ENCODE measurements at places on chromosomes 1 and 21.

DNA sequence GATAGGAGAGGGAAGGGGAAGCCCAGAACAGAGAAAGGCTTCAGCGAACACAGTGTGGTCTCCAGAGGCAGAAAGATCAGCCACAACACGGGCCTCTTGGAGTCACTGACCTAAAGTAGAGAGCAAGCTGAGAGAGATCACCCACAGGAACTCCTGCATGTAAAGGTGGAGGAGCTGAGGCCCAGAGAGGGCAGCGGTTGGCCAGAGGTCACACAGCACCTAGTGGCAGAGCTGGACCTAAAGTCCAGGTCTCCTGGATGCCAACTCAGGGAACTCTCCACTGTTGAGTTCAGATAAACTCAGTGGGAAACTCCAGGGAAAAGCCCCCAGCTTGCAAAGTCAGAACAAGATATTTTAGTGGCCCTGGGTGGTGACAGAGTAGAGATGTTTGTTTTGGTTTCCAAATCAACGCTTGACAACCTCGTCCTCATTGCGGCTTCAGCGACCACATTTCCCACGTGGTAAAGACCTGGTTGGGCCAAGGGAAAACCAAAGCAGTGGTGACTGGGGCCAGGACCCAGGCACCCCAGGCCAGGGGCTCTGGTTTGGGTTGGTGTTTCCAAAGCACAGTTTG, 4.6 kb downstream of the IFFO2 start:
- no peak for DNase-seq

DNA sequence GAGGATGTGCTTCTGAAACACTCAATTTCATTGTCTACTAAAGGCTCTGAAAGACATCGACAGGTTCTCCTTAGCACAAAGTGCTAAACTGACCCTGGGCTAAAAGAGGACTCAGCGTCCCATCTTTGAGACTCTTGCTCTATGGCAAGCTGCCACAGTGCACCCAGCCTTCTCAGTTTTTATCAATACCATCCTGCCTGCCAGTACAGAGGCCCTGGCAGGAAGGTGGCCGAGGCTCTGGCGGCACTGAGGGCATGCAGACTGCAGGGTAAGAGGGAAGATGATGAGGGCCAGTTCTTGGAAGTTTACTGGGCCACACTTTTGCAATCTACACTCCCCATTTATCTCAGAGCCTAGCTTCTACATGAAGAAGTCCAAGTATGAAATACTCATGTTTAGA, 5.3 kb downstream of the OLFML2B start:
- no peak for DNase-seq

DNA sequence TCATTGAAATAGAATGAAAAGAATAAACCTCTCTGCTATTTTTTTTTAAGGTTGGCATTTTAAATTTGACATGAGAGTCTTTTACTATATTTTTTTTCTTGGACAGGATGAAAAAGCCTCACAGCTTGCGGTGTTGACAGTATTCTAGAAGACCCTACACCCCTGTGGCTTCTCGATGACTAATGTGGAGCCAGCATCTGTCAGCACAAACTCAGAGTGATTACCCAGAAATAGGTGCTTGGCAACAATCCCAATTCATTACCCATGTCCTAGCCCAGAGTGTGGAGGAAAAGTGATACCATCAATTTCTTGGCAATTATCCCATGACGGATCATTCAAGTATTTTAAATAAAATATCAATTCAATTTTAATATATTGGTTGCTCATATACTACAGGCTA, 186.8 kb upstream of the MAP1LC3C start:
- no peak for DNase-seq

DNA sequence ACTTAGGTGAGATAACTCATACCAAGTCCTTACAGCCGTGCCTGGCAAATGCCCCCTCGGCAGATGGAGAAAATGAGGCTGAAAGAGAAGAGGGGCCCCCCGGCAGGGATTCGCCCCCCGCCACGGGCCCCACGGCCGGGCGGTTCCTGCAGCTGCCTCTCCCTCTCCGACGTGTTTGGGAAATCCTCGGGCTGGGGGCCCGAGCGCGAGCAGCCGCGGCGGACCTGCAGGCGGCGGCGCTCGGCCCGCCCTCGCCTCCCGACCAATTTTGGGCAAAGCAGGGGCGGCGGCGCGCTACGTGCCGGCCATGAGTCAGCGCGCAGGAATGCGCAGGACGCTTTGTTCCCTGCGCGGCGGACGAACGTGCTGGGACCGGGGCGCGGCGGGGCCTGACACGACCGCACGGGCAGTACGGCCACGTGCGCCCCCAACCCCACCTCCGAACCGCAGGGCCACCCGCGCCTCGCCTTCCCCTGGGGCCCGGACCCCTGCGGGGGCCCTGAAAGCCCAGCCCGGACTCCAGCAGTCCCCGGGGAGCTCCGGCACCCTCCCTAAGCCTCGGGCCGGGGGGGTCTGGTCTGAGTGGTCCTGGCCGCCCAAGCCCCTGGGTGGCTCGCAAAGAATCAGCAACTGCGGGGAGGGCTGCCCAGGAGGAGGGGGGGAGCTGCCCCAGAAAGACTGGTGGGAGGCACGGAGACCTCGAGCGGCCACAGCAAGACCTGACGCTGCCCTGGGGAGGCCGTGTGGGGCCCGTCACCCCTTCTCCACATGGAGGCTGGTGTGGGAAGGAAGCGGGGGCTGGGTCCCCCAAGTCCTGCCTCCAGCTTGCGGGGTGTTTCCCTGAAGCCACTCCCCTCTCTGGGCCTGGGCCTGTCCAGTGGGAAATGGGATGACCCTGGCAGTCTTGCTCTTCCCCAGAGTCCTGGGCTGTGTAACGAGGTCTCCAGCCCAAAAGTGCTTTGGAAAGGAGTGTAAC, 11.9 kb upstream of the EDN2 start:
- no peak for DNase-seq

GRCh38 chr1:161706482-161707347, at the start of gene FCRLA:
Gene FCRLA, plus strand, starts transcription at chr1:161707229. Its CDS starts 36 bp downstream, at chr1:161707265.
- DNase-seq: peak; percentile 60

All from epithelial cell of prostate (primary cell).